ENCODE measurements at places on chromosomes 5 and 9.

- no peak for DNase-seq
Measured at GRCh38 chr5:157241483-157241882, 24.4 kb upstream of the CYFIP2 start.

DNA sequence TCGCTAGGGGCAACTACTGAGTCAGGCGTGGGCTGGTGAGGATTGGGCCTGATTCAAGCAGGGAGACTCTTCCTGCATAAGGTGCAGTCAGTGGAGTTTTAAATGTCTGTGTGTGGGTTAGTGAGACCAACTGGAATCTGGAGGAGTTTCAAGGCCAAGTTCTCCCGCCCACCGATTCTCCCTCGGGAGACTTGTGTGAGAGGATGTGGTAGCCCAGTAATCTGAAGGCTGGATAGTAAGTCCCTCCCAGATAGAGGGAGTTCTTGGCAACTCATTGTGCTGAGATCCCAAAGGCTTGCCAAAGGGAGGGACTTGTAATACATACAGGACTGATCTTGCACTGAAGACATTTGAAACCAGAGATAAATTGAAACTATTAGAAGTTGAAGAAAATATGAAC is 51.8 kb downstream of the WDR36 start:
- DNase-seq: no peak

DNA sequence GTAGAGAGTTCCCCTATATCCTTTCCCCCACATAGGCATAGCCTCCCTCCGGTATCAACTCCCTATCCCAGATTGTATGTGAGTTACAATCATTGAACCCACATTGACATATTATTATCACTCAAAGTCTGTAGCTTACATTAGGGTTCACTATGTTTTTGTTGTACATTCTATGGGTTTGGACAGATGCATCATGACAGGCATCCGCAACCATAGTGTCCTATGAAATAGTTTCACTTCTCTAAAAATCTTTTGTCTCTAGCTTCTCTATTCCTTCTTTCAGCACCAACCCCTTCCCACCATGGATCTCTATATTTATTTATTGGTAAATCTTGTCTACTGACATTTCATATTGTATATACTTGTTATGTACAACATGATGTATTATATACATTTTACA is 31.6 kb downstream of the TAF11L14 start:
- no peak for DNase-seq

DNA sequence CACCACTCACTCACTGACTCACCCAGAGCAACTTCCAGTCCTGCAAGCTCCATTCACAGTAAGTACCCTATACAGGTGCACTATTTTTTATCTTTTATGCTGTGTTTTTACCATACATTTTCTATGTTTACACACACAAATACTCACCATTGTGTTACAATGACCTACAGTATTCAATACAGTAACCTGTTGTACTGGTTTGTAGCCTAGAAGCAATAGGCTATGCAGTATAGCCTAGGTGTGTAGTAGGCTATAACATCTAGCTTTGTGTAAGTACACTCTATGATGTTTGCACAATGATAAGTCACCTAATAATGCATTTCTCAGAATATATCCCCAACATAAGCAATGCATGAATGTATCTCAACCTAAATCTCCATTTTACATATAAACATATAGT is 541.1 kb downstream of the NR2F1-AS1 start:
- DNase-seq: no peak

GRCh38 chr5:7869474-7870136 is 657 bp downstream of the MTRR start:
- no peak for DNase-seq

DNA sequence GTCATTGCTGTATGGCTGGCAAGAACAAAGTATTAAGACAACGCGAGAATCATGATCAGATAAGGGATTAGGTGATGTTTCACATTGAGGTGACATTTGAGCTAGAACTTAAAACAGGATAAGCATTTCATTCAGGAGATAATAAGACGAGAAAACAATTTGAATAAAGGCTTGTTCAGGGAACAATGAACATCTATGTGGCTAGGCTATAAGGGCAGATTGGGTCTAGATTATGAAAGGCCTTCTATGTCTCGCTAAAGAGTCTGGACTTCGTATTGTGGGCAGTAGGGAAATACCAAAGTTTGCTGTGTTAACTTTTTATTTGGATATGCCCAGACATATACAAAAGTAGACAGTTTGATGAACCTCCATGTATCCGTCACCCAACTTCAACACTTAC is 6.9 kb downstream of the MRPL22 start:
- DNase-seq: no peak

DNA sequence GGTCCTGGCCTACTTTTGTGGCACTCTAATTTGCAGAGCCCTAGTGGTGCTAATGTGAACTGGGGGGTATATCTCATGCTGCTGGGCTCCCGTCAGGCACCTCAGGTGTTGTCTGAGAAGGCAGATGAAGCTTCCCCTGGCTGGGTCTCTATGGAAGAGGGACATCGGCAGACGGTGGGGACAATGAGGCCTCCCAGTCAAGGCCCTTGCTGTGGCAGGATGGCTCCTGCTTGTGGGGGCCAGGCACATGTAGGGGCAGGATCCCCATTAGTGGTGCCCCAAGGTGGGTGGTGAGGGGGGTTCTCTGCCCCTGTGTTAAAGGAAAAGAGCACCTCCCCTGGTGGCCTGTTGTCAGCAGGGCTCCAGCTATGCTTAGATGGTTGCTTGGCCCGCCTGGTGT is 192.8 kb upstream of the S1PR3 start:
- no peak for DNase-seq

- DNase-seq: no peak
Measured at GRCh38 chr5:96977228-96977627, 41.3 kb downstream of the LNPEP start.

DNA sequence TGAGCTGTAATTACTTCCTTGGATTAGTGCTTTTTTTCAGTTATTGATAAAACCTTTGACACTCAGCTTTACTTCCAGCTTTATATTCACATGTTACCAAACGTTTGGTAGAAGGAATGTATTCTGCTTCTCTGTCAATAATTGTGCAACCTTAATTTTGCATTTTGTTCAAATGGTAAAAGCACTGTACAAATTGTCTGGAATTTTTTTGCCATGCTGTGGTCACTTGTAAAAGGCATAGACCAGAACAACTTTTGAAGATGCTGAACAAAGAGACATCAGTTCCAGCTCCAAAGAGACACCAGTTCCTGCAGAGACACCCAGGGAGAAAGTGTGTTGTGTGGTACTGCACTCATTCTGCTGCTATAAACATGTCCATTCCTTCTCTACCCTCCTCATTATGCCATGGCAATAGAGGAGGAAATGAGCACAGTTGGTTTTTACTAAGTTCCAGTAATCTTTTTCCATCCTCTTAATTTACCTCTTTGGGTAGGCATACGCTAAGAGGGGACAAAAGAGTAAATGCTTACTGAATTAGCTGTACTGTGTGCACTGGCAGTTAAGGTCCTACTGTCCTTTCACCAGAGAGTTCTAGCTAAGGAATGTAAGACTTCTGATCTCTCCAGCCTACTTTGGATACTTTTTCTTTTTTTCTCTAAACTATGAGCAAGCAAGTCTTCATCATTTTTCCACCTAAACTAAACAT is 387.4 kb downstream of the FGF10 start:
- no peak for DNase-seq

DNA sequence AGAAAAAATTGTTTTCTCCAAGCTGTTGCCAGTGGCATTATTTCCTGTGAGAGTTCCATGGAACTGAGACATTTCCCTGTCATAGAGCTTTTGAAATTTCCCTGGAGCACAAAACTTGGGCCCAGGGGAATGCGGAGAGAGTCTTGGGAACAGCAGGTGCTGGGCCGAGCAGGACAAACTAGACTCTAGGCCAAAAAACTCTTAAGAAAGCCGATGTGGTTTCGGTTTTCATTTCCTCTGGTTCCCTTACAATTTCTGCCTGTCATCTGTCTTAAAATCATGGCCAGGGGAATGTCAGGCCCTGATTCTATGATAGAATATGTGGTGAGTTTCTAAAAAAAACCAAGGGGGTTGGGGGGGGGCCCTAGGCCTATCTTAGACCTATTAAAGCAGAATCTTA is 4.6 kb downstream of the SLC35A4 start:
- no peak for DNase-seq

DNA sequence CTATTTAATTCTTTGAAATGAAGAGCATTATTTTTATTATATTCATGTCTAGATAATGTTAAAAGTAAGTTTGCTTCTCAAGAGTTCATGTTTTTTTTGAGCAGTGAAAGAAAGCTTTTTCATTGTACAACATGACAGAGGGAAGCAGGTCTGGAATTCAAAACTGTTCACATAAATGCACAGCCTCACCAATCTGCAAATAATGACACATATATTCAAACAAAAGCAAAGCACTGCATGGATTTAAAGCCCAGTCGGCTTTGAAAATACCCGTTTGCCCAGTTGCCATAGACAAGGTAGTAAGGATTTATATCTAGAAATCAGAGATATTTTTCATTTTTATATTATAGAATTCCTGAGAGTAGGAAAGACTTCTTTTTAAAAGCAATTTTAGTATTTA is 201.8 kb downstream of the CD180 start:
- no peak for DNase-seq

DNA sequence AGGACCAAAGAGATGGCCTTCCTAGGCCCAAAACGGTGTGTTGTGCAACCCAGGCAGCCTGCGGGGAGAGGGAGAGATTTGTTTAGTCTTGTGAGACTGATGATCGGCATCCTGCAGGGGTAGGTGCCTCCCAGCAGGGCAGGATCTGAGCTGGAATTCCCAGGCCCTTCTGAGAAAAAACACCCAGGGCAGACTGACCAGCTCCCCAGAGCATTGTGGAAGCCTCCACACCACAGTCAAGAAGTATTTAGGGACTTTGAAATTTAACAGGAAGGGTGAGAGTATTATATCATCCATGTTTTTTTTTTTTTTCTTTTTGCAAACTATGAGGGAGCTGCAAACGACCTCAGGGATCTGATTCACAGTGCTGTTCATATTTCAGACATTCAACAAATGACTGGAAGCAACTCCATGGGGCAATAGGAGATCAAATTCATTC is 104.5 kb upstream of the LHFPL2 start:
- no peak for DNase-seq

- DNase-seq: no peak
Measured at GRCh38 chr9:17846948-17847655, 268.2 kb downstream of the SH3GL2 start.

- no peak for DNase-seq
Measured at GRCh38 chr5:66660396-66660795, 64.2 kb downstream of the MAST4 start.

GRCh38 chr5:146448783-146449519 is 1.8 kb downstream of the TCERG1 start:
- DNase-seq: no peak

GRCh38 chr9:101026824-101027223 is 1.7 kb upstream of the PLPPR1 start:
- no peak for DNase-seq
